Fibroblast of mammary gland (primary cell): ENCODE measurements at places on chromosomes 1 and 21.
A peak's percentile ranks its signal among the peaks of the same experiment; 100 is the strongest.

DNA sequence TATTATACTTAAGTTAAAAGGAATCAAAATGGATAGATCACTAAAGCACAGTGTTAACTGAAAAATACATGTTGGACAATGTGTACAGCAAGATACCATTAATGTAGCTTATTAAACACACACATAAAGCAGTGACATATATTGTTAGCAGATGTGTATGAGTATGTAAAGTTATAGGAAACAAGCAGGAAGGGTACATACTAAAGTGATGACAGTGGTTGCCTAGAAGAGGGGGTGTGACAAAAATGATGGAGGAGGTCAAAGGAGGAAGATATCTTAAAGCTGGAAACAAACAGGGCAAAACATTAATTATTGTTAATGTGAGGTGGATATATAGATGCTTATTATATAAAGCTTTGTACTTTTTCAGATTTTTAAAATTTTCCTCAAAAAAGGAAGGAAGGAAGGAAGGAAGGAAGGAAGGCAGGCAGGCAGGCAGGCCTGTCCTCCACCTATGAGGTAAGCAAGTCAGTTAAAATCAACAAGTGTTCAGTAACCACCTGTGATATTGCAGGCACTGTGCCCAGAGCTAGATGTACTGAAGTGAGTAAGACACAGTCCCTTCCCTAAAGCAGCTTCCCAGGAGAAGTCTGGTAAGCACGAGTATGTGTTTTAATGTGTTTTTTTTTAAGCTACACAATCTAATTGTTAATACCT is 252.9 kb upstream of the NR5A2 start:
- DNase-seq: peak; percentile 63

- DNase-seq: peak; percentile 35
Observed at GRCh38 chr1:86708920-86709319, 4.5 kb downstream of the SH3GLB1 start.

GRCh38 chr1:222390181-222390580 is 157.7 kb downstream of the HHIPL2 start:
- DNase-seq: peak; percentile 28

DNA sequence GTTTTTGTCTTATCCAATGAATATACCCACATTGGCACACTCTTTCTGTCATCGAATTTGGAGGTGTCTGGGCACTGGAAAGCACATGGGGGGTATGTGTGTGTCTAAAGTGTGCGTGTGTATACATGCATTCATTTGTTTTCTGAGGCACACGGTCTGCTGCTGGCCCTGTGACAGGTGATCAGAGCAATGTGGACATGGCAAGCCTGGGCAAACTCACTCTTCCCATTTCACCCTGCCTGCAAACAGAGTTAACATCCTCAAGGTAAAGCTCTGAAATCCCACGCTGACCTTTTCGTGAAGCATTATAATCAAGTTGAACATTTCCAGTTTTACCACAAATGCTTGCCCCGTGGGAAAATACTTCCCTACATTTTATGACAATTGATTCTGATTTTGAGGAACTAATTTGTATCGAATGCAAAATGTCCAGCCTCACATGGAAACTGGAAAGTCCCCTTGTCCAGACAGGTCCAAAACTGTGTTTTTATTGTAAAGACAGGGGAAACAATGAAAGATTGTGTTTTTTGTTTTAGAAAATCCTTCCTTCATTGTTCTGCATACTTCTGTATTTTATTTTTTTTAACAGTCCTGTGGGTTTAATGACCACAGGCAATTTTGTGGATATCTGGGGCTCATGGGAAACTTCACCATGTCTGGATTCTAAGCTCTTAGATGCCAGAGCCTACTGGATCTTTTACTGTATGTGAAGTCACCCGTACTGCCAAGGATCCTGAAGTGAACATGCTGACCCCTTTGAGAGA is 160.9 kb downstream of the PBX1 start:
- DNase-seq: no peak

GRCh38 chr1:3229081-3229725 is 160.2 kb downstream of the PRDM16 start:
- no peak for DNase-seq

GRCh38 chr21:30437010-30437565 is 3.0 kb upstream of the KRTAP15-1 start:
- no peak for DNase-seq

DNA sequence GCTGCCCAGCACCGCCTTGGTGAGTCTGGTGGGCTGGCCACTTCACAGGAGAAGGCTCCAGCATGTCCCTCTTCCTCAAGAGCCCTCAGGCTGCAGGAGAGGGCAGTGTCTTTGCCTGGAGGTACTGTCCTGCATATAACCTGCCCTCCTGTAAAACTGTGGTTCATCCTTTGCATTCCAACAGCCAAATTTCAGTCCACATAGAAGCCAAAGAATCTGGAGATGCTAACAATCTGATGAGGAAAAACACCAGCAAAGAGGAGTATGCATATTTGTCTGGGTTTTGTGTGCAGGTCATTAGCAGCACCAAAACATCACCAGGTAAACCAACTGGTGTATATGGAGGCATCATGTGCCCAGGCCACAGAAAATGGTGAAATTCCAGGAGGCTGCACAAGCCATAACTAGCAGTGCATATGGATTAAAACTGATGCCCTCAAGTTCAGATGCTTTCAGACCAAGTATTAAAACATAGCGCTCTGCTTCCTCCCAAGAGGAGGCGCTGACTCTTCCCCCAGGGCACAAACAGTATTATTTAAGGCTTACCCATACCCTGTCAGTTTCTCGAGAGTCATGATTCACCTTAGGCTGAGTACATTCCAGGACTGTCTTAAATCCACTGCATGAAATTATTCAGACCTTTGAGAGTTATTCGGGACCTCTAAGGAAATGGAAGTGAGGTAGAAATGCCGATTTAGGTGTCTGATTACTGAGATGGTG is 150.5 kb upstream of the COA6 start:
- no peak for DNase-seq

DNA sequence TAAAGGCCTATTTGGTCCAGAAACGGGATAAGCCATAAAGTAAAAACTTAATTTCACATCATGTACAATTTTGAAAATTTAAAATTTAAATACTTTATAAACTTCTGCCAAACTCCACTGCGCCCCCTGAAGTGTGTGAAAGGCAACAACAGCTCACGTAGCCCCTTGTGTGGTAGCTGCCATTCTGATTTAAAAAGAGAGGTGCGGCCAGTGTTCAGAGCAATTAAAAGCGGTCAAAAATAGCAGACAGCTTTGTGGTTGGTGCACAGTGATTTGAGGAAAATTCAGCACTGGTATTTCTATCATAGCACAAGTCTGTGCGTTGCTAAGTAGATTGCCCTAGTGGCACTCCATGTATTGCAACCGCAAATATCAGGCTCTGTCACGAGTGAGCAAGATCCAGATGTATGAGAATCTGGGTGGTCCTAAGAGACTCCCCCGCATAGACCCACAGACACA is 122.5 kb downstream of the ATG4C start:
- DNase-seq: peak; percentile 23

DNA sequence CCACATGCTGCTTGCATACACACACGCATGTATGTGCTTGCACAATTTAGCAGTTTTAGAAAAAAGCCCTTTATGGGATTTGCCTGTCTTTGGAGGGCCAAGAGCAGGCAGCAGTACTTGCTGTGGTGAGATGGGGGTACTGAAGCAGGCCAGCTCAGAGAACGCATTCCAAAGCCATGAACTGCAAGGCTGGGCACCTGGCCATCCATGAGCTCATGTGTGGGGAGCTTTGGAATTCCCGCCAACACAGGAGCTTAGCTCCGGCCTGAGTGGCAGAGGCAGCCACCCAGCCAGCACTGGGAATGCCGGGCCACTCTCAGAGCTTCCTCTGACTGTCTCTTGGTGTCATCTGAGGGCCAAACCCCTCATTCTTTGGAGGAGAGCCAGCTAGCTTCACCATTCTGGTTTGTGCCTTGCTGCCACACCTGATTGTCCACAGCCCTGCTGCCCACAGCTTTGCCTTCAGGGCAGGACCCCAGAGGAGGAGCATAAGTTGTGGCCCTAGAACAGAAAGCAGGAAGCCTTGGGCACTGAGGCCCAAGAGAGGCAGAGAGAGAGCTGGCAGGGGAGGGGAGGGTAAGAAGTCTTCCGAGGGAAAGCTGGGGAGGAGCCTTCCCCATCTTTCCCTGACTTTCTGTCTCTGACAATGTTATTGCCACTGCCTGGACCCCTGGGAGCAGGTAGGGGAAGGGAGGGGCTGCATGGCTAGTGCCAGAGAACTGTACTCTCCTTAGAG is 92.1 kb upstream of the POU3F1 start:
- DNase-seq: peak; percentile 95

DNA sequence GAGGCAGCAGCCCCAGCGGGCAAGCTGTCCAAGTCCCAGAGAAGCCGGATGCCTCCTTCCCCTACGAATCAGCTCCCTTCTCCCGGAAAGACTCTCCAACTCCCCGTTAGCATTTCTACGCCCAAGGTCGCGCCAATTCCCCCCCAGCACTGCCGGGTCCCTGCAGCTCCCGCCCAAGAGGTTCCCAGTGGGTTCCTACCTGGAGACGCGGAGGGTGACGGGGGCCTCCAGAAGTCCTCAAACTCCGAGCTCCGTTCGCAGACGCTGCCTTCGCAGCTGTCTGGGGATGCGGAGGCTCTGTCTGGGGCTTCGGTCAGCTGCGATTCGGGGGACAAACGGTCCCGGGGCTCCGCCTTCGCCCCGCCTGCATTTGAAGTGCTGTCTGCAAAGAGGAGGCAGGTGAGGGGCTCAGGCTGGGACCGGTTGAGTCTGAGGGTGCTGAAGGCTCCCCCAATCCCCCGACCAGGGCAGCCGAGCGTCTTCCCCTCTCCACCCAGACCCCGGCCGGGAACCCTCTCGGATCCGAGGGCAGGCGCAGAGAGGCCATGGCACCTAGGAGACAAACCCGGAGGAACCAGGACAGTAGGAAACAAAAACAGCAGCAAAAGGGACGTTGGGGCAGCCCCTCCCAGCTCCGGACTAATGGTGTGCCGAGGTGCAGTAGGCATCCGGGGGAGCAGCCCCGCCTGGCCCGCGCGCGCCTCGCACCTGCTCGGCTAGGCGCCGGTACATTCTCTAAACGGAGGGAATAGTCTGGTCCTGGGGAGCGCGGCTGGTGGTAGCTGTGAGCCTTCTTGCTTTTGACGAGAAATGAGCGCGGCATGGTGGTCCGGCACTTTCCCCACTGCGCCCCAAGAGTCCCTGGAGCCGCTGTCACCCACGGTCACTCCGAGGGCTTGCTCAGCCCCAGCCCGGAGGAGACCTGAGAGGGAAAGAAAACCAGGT is 3.8 kb downstream of the GFI1 start:
- no peak for DNase-seq

GRCh38 chr1:7224081-7224534 is 438.9 kb downstream of the CAMTA1 start:
- no peak for DNase-seq

- no peak for DNase-seq
Observed at GRCh38 chr1:182707122-182707521, 22.7 kb upstream of the RGS8 start.

DNA sequence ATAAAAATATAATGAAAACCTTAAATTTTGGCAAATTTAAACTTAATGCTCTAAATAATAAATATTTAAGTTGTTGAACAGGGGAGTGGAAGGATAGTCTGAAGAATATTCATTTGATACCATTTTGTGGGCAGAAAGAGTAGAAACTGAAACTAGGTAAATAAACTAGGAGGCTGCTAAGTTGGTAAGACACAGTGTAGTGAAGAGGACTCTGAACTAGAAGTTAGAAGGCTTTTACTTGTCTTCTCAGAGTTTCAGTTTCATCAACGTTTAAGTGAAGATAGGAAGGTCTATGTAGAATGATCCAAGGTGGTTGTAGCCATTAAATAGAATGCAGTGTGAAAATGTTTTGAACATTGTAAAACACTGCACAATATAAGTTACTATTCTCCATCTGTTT is 516.9 kb downstream of the AMY1C start:
- DNase-seq: no peak

DNA sequence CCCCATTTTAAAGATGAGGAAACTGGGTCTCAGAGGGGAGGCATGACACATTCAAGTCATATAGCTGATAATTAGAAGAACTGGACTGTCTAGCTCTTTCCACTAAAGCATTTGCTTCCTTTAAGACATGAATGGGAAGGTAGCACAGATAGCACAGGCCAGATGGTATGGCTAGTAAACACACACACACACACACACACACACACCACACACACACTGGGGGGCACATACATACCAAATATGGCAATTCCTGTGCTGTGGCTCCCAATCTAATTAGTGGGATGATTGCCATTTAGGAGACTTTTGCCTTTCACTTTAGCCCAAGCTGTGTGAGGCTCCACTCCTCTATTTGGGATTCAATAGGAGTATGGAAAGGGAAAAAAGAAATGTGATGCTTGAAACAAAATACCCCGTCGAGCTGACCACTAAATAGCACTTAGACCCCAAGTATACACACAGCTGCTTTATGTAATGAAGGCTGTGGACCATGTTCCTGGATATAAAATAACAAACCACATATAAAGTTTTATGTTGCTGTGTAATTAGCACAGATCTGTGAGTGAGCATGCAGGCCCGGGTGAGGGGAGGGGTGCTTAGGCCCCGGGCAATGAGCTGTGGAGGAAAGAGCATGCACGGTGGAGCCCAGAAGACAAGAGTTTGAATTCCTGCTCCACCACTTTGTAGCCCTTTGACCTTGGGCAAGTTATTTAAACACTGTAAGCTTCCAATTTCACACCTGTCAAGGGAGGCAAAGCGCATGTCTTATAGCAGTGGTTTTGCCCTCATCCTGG is 6.8 kb upstream of the TRABD2B start:
- no peak for DNase-seq

DNA sequence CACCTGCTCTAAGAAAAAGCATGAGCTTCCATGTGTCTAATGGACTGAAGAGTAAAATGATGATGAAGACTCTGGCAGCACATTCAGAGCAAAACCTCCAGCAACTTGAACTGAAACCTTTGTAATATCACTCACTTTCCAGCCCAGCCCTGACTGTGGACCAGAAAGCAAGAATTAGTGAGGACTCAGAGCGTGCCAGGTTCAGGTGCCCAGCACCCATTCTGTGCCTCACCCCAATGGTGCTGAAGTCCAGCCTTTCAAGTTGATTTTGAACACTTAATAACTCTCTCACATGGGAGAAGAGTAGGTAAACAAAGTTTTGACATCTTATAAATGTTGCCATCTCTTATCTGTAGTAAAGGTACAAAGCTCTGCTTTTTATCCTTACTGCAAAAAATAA is 350.0 kb downstream of the KCNH1 start:
- no peak for DNase-seq

- peak; percentile 50 for DNase-seq
Observed at GRCh38 chr1:58585581-58586151, 8.6 kb upstream of the TACSTD2 start.

DNA sequence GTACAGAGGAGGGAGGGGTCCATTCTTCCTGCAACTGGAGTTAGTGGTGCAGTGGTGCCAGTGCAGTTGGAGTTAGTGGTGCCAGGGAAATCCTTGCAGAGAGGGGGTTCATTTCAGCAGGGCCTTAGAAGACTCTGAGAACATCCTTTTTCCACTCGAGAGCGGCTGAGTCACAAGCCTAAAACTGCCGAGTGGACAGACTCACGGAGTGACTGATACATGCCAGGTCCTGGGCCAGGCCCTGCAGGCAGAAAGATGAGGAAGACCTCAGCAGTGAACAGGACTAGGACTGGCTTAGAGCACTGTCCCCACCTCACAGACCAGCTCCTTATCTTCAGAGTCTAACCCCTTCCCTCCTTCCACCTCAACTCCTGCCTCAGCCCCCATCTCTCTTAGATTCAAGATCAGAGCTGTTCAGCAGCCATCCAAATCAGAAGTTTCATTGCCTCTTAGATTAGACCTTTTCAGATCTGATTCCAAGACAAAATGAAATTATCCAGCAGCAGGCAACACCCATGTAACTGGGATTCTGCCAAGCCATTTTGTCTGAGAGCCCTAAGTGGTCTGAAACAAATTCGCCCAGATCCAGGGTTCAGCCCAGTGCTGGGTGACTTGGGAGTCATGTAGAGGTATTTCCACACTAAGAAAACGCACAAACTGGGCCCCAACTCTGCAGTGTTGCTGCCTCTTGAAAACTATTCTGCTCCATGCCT is 12.7 kb upstream of the IKBKE start:
- DNase-seq: peak; percentile 51
